ENCODE measurements at places on chromosomes 6 and 20.
A peak's percentile ranks its signal among the peaks of the same experiment; 100 is the strongest.

DNA sequence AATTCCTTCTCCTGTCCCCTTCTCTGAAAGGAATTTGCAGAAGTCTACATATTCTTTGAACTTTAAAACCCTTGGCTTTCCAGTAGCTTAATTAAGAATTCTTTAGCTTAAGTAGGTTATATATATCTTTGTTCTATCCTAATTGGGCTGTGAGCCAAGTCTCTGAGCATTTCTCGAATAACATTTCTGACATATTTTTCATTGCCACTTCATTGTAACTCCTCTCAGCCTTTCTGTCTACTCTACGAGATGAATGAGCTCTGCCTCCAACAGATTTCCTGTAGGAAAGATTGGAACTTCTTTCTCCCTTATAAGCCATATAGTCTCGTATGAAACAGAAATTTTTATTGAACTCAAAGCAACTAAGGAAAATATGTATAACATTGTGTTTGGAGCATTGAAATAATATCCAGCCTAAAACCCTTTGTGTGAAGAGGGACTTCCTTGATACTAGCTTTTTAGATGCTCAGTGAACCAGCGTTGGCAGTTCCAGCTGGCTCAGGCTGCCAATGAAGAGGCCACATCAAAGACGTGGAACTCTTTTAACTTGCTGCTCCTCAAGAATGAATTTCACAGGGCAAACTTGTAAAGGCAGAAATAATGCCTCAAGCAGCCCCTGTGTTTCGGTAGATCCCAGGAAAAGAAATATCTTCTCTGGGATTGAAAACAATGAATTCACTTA, 87.7 kb upstream of the NOX3 start:
- peak; percentile 11 for DNase-seq

GRCh38 chr20:47991875-47992488, 206.7 kb upstream of the SULF2 start:
- no peak for DNase-seq

DNA sequence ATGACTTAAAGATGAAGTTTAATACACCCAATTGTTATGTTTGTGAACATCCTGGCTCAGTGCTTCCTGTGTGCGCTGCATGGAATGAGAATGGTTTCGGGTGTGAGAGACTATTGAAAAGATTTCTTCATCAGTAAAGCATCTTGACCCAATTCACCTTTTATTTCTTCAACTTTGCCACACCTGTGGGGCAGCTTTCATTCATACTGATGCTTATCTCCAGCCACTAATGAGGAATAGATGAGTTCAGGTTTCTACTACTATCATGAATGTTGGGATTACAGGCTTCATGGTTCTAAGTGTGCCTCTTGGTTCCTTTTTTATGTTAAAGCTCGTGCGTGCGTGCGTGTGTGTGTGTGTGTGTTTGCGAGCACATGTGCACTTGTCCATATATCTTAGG, 373.7 kb upstream of the SOX4 start:
- no peak for DNase-seq

- DNase-seq = peak; percentile 20
Observed at GRCh38 chr6:142387997-142388815, 86.4 kb downstream of the ADGRG6 start.

GRCh38 chr20:24653306-24653705, 183.9 kb downstream of the SYNDIG1 start:
- DNase-seq = no peak

DNA sequence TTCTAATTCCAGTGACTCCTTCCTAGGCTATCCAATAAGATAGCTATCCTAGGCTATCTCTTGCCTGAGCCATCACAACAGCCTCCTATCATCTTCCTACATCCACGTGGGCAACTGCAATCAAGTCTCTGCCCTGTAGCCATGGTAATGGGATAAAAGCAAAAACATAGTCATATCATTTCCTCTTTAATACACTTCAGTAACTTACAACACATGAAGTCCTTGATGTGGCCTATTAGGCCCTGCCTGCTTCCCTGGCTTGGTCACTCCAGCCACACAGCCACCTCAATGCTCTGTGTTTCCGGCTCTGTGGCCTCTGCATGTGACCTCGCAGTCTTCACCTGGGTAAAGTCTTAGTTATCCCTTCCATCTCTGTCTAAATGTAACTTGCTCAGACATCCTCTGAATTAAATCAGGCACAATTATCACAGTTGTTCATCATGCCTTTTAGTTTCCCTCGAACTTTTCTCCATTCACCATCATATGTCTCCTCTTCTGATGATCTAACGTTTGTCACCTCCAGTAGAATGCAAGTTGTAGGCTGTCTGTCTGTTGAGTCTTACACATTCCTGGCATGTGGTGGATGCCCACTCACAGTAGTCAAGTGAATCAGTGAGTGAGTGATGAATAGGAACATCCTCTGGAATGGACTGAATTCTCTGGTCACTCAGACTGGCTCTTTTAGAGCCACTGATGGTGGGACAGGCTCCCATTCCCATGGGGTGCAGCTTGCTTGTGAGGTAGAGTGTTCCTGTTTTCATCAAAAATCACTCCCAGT, 229.4 kb downstream of the TBC1D7 start:
- DNase-seq = no peak
